ENCODE measurements at places on chromosomes 1 and 21.

- DNase-seq = no peak
Measured at GRCh38 chr21:36486246-36486645, 6.3 kb upstream of the CLDN14 start.

DNA sequence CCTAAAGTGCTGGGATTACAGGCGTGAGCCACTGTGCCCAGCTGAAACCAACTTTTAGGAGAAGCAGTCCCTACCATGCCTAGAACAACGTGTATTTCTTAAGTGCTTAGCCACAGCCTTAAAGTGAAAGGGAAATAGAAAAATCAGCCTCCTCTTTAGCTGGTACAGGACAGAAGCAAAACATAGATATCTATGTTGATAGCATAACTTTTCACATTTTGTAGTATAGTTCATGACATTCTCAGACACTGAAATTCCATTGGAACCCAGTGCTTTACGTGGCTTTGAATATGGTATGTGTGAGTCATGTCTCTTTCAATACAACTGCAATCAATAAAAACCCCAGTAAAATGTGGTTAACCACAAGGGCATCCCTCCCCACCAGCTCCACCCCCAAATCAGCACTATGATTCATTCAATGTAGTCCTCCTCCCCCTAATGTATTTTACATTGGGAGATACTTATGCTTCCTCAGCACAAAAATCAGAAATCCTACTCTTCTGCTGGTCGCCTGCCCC lies 32.1 kb downstream of the TGFB2 start:
- no peak for DNase-seq

DNA sequence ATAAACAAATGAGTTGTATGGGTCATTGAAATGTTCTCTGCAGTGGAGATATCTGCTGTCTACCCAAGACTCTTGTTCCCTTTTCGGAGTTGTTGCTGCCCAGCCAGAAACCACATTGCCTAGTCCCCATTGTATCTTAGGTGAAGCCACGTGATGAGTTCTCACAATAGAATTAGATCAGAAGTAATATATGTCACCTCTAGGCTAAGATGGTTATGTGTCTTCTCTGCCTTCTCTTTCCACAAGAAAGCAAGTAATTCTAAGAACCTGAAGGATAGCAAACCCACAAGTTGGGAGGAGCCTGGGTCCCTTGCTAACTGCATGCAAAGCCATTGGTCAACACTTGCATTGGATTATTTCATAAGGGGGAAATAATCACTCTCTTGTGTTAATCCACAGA lies 76.6 kb downstream of the ADCY10 start:
- no peak for DNase-seq

GRCh38 chr1:180617774-180618395 lies 13.9 kb upstream of the XPR1 start:
- no peak for DNase-seq

DNA sequence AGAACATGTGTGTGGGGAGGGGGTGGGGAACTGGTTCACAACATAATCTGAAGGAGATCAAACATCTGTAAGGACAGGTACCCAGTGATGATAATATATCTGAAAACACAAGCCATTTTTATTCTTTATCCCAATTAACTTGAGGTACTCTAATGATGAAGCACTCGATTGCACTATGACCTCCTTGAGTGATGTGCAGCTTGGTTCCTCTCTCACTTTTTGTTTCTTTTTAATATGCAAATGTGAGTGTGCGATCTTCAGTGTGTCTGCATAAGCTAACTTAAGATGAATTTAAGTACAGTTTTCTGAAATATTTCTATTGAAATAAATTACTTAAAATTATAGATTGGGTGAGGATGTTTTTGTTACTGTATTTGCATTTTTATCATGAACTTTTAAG lies 50.6 kb upstream of the ANGPTL1 start:
- DNase-seq = no peak

Measured in NCI-H1417 treated with DMSO at 0.1 percent for 48 hours (cell line).